Osteoblast (primary cell): ENCODE measurements at places on chromosomes 12 and 14. TPM values are rescaled to one million over a fixed set of nuclear protein-coding genes. Genes with fewer than 3 reads are reported as not detected.
A peak's percentile ranks its signal among the peaks of the same experiment; 100 is the strongest.

DNA sequence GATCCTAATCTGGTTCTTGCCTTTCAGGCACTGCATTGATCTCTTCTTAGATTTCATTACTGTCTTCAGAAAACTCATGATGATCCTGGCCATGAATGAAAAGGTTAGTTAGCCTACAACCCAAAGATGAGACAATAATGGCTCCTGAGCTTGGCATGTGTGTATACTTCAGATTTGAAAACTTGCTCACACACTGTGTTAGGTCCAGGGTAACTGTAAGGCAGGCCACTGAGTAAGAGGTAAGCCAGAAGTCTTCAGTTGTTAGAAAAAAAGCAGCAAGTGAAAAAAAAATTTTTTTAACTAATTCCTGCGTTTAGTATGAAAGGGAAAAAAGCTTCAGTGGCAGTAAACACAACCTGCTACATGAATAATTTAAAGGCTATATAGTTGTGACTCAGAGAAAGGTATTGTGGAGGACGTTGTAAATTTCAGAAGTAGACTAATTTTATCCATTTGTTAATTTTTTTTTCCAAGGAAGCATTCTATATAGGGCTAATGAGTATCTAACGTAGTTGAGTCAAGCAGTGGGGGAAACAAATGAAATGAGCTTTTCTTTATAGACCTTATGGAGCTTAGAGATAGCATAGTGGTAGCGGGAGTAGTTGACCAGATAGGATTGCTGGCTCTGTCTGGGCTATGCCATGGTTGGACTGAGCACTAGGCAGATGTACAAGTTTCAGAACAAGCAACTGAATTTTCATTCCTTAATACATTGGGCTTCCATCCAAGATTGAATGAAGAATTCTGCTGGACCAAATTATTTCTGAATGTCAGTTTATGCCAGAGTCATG is 20.5 kb downstream of the TMBIM6 start:
- DNase-seq: no peak

DNA sequence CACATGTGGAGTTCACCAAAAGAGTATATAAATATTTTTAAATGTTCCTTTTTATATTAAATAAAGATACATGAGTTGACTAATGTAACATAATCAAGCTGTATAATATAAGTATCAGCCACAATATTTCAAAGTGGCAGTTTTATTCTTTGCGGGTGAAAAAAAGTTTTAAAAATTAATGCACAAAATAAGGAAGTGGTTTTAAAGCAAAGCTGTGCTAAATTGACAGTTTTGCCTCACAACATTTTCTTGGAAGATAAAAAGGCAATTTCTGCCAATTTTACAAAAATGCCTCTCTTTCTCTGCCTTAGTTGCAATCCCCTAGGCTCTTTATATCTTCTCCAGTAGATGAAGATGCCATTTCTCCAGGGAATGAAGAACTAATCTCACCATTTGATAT is 719.1 kb downstream of the C12orf50 start:
- DNase-seq: no peak

DNA sequence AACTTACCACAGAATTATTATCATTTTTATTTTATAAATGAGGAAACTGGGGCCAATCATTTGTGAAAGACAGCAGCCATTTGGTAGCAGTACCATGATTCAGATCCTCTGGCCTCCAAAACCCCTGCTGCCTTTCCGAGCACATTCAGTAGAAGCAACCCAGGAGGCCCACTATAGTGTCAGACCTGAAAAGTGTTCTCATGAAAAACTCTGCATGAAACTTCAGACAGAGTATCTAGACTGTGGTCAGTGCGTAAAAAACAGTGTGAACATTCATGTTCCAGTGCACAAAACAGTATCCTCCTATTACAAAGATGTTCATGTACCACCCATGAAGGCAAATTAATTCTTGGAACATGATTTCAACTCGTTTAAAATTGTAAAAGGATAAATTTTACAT is 112.0 kb downstream of the EPS8 start:
- no peak for DNase-seq

- no peak for DNase-seq
Measured at GRCh38 chr12:16174282-16174681, 103.2 kb downstream of the SLC15A5 start.

DNA sequence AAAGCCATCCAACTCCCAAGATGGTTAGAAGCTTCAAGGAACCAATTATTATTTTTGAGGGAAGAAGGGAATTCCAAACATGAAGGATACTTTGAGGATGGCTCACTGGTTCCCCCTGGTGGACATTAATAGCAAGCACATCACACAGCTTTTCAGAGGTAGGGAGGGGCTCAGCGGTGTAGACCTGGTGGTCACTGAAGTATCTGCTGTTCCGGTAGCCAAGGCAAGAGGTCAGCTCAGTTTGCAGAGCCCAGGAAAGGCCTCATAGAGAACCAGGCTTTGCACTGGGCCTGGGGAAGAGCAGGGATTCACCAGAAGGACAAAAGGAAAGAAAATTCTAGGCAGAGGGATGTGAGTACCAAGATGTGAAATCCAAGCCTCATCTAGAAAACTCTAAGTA is 118.7 kb downstream of the KSR2 start:
- DNase-seq: peak; percentile 82

NTF3 gene
- under 0.01 and 1.1 TPM in 2 replicates for total RNA-seq

SERPINA10 gene
- total RNA-seq: not detected in 2 replicates
